Cerebellum (tissue), 4 donors: ENCODE measurements at places on chromosomes 11 and 22. TPM values are rescaled to one million over a fixed set of nuclear protein-coding genes. Genes with fewer than 3 reads are reported as not detected.

The CADM1 gene
- 147 TPM for total RNA-seq

The SCT gene
- not detected for total RNA-seq

GRCh38 chr11:115679945-115680344, 175.7 kb upstream of the CADM1 start:
- DNase-seq = no peak

DNA sequence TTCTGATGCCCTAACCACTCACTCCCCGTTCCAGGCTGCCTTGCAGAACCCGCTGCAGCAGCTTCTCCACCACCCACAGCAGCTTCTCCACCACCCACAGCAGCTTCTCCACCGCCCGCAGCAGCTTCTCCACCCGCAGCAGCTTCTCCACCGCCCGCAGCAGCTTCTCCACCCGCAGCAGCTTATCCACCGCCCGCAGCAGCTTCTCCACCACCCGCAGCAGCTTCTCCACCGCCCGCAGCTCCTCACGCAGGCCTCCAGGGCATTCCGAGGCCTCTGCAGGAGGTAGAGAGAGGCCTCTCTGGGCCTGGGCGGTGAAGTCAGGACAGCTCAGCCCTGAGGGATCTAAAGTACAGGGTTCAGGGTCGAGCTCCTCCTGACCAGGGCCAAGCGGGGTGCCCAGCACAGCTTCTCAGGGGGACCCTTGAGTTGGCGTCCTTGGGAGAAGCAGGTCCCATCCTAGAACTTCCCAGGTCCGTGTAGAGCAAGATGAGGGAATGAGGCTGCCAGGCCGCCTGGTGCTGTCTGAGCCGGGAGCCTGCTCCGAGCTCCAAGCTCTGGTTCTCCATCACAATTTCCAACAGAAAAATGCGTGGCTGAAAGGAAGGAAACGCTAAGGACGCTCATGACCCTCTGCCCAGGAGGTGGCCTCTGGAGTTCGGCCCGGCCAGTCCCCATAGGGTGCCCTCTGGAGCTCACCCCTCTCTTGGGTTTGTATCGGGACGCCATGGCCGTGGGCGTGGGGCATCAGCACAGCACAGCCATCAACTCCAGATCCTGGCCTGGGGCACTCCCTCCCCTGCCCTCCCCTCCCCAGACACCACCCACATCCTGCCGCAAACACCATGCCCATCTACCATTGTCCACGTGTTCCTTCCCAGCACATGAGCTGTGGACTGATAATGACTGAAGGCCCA, 528.6 kb downstream of the BRD1 start:
- DNase-seq = no peak

- no peak for DNase-seq
Observed at GRCh38 chr11:33160136-33160535, 1.1 kb downstream of the CSTF3 start.

DNA sequence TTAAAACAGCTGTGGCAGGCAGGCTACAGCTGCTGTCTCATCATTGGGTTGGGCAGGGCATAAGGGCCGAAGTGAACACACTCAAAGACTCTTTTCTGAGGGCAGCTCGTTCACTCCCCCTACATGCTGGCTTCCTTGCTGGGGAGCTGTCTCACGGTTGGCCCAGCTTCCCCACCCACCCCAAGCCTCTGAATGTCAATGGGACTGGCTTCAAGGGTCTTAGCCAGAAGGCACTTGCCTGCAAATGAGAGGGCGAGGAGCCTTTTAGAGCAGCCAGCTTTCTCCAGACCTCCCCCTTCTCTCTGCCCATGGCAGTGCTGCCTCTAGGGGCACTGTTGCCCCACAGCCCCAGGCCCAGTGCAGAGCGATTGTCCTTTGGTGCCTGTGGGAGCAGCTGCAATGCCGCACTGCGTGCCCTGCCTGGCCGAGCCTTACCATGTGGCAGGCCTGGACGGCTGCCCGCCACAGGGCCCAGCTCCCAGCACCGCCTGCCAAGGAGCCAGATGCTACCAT, 94.7 kb upstream of the RASSF10 start:
- DNase-seq = peak; percentile 89

GRCh38 chr11:66676282-66676919, 1.3 kb downstream of the RBM4B start:
- no peak for DNase-seq

The RGL4 gene
- total RNA-seq = 0.82 TPM

- peak; percentile 7 for DNase-seq
Observed at GRCh38 chr22:32796865-32797573, 4.5 kb upstream of the TIMP3 start.

The OR5A1 gene
- not detected for total RNA-seq
